ENCODE measurements at places on chromosomes 7 and 10.

GRCh38 chr7:102077081-102077480 is 209.6 kb upstream of the SH2B2 start:
- no peak for DNase-seq

GRCh38 chr7:145915679-145916078 is 200.9 kb upstream of the CNTNAP2 start:
- DNase-seq = no peak

GRCh38 chr10:98417481-98417959 is 2.5 kb upstream of the PYROXD2 start:
- no peak for DNase-seq

DNA sequence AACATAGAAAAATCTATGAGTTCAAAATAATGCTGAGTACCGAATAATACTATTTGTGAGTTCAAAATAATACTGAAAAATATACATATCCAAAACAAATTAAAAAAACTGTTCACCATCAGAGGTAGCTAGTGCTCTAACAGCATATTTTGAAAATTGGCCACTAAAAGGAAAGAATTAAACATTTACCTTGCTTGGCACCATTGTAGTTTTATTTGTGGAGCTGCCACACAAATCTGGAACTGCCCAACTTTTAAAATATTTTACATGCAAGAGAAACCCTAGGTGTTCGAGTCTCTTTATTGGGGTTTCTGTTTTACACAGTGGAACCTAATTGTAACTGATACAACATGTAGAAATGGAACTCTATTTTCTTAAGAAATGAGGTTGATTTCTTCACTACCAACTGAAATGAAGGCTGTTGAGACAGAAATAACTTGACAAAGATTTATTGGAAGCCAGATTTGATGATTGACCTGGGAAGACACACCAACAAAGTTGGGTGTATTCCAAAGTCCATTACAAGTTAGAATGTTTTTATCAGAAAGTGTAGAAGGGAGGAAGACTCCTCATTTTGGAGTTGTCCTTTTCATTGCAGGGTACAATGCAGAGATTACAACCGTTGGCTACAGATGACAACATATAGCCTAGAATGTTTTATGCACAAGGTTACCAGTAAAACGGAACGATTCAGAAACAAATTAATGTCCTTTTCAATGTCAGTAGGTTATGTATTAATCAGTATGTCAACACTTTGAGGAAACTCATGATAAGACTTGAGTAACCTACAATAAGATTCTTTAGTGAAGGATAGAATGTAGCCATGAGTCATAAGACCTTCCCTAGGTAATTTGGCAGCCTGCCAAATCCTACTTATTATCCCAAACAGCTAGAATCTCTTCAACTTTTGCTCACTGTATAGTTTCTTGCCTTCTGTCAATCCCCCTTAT is 73.8 kb upstream of the PAPSS2 start:
- no peak for DNase-seq

- DNase-seq = no peak
Measured at GRCh38 chr10:95297402-95297801, 6.6 kb upstream of the PDLIM1 start.

DNA sequence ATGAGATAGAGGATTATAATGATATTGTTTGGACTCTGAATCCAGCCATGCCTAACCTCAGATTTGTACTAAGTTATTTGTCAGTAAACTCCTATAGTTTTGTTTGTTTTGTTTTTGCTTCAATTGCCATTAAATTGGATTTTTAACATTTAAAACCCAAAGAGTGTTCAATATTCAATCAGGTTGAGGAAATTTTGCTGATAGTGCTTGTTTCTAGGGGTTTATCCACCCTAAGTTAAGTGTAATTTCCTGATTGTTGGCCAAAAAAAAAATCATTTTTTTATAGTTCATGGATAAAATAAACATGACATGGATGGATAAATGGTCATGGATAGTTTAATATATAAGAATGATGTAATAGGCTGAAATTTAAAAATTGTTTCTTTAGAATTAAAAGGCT is 11.4 kb upstream of the BET1 start:
- DNase-seq = no peak

GRCh38 chr7:79455173-79455790 is 1.8 kb upstream of the MAGI2 start:
- no peak for DNase-seq

- DNase-seq = no peak
Measured at GRCh38 chr10:30056281-30056680, 3.1 kb downstream of the JCAD start.

GRCh38 chr7:97381815-97382554 is 264.5 kb downstream of the SDHAF3 start:
- no peak for DNase-seq

DNA sequence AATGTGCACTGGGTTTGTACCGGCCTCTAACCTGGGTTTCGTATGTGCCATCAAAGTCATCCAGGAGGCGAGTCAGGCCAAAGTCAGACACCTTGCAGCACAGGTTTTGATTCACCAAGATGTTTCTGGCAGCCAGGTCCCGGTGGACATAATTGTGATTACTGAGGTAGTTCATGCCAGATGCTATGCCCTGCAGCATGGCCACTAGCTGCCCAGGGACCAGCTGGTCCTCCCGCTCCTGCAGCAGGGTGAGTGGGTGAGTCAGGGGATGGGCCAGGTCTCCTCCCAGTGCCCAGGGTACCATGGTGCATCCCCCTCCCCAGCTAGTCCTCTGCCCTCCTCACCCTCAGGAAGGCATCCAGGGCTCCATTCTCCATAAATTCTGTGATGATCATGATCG is 13.6 kb downstream of the ZYX start:
- DNase-seq = no peak

DNA sequence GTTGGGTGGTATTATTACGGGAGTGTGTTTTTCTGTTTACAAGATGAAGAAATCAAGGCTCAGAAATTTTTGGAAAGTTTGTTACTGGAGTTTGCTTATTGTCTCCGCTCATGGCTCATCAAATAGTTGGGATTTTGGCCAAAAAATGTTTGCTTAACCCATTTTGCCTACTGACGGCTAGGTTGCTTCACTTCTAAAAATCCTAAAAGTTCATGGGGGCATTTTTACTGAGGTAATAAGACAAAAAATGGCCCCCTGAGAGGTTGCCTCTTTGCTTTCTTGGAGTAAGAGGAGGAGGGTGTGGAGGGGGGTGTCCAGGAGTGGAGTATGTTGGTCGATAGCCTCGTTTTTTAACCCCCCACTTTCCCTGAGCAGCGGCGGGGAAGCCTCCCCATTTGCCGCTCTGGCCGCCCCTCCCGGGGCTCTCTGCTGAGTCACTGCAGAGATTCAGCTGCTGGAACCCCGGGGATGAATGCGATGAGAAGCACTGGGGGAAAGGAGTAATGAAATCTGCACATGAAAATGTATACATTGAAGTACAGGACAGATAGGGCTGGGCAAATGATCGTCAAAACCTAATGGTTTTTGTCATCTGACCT is 1.5 kb downstream of the MEST start:
- DNase-seq = no peak

DNA sequence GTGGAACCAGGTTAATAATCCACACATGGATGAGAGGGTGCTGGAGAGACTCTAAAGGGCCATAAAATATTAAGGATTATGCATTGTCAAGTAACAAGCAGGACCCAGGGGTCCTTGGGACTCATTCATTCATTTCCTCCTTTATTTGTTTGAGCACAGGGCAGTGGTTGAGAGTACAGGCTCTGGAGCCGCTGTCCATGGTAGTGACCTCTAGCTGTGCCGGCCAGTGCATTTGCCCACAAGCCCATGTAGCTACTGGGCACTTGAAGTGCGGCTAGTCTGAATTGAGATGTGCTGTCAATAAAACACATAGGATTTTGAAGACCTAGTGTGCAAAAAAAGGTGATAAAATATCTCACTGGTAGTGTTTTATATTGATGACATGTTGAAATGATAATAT is 137.6 kb downstream of the C10orf105 start:
- DNase-seq = no peak

- no peak for DNase-seq
Measured at GRCh38 chr10:23442936-23443335, 4.1 kb downstream of the OTUD1 start.

DNA sequence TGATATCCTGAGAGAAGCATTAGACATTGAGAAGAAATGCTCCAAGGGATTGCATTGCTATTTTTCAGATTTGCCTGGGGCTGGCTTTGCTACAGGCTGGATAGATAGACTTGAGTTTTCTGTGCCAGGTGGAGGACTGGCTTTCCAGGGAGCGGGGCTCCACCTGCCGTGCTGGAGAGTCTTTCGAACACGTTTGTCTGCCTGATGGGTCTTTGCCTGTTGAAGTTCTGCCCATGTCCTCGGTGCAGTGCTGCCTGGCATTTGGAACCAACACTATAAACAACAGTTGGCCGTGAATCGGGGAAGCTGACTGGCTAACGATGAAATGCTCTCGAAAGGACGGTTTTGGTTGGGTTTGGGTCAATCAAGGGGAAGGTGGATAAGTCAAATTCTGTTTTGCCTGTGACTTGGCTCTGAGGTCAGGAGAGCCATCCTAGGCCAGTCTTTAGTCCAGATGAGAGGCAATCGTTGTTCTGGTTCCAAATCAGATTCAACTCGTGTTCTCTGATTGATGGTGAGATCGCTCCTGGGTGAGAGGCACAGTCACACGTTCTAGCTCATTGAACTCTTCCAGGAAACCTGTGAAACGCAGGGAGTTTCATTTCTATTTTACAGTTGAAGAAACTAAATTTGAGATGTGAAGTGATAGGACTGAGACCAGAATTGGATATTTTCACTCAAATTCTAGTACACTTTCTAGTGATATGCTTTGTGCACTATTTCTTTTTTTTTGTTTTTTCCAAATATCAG is 599.0 kb downstream of the TYW1 start:
- no peak for DNase-seq

DNA sequence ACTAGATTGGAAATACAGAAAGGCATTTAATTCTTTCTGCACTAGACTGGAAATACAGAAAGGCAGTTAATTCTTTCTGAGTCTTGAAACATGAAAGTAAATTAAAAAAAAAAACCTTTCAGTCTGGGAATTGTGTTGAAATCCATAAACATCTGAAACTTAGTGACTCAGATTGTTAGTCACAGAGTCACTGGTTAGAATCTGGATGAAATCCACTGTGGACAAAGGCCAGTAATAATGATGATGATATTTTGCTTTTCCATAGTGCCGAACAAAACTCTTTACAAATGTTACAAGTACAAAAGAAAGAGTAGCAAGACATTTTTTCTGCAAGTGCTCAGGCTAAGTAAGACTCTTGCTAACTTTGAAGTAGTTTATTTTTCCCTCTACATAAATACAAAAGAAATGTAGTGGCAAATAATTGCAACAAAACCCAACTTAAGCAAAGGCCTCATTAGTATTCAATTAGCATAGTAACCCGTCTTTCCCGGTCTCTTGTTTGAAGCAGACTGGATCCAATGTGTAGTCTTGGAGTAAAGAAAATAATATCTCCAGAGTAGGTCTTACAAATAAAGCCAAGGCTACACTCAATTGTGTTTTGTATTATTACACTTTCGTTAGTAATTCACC is 5.8 kb upstream of the PRTFDC1 start:
- DNase-seq = no peak

- DNase-seq = no peak
Measured at GRCh38 chr10:31393844-31394243, 74.8 kb downstream of the ZEB1 start.

DNA sequence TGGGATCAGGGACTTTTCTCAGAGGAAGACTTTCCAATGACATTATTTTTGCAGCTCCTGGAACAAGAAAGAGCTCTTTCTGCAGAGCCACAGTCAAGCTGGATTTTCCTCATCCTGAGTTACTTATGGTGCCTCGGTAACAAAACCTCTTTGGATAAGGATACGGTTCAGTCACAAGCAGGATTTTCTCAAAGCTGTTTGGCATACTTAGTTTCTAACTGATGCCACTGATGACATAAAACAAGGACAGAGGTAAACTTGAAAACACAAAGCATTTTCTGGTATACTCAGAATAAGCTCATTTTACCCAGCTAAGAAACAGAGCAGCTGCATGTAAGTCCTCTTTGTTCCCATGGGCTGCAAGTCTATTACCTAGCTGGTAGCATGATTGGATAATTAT is 340.9 kb upstream of the MEOX2 start:
- no peak for DNase-seq

DNA sequence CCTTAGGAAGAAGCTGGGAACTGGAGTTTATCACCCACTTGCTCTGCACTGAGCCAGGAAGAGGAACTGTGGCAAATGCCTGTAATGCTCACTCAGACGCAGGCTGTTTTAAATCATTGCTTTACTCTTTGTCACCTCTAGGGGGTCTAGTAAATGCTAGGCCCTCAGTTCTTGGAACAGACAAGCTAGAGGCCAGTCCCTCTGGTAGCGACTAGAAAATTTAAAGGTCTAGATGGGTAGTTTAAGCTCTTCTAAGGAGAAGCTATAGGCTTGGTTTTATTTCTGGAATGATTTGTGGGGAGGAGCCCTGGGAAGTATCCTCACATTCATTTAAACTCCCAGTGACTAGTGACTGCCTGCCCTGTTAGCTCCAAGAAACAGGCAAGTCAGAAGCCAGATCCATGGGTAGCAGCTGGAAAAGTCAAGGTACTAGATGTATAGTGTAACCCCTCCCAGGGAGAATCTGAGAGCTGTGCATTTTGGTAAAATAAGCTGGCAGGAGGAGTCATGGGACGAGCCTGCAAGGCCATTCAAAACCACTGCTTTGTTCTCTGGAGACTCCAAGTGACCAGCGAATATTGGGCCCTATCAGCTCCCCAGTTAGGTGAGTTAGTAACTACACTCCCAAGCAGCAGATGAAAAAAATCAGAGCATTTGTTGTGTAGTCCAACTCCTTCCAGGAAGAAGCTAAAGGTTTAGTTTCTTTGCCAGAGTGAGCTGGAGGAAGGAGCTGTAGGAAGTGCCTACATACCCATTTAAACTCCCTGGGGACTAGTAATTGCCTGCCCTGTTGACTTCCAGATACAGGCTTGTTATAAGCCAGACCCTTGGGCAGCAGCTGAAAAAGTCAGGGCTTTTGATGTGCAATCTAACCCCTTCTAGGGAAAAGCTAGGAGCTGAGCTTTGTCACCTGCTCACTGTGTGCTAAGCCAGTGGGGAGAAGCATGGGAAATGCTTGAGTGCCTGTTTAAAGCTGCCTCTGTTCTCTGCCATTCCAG is 68.9 kb downstream of the DYNC1I1 start:
- no peak for DNase-seq

GRCh38 chr10:63155388-63156020 is 22.4 kb downstream of the NRBF2 start:
- DNase-seq = no peak

Measured in cortex of kidney (tissue), 1 donor.